ENCODE measurements at places on chromosomes 13 and 19. TPM values are rescaled to one million over a fixed set of nuclear protein-coding genes. Genes with fewer than 3 reads are reported as not detected.

Gene ZNF730
- total RNA-seq, result 5.8 TPM

Gene CEACAM8
- not detected for total RNA-seq

Gene ANKLE1
- total RNA-seq, result 19.6 TPM

Gene SERTM1
- not detected for total RNA-seq

Gene CGB2
- not detected for total RNA-seq

Gene CAB39L
- 51.9 TPM for total RNA-seq

Gene ZNF682
- 20.6 TPM for total RNA-seq

Gene TFDP1
- 89.2 TPM for total RNA-seq

DNA sequence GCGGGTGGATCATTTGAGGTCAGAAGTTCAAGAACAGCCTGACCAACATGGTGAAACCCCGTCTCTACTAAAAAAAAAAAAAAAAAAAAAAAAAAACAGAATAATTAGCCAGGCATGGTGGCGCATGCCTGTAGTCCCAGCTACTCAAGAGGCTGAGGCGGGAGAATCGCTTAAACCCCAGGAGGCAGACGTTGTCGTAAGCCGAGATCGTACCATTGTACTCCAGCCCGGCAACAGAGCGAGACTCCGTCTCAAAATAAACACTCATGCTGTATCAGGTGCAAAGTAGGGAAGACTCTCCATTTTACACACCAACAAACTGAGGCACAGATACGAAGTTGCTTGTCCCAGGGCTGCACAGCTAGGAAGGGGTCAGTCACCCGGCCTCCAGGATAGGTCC lies 15.6 kb downstream of the TLE6 start:
- DNase-seq, result no peak
- H3K27ac ChIP-seq, result no peak overlapping the region
- no peaks in the 10 kb centered on the region for H3K4me1 ChIP-seq
- no peaks in the 10 kb centered on the region for H3K36me3 ChIP-seq
- no peaks in the 10 kb centered on the region for H3K27me3 ChIP-seq
- H3K4me3 ChIP-seq, result no peak overlapping the region

GRCh38 chr13:44564936-44565335 lies 11.2 kb downstream of the TSC22D1 start:
- H3K27me3 ChIP-seq, result no peaks in the 10 kb centered on the region
- no peaks in the 10 kb centered on the region for H3K4me1 ChIP-seq
- no peak for DNase-seq
- H3K4me3 ChIP-seq, result no peak overlapping the region
- H3K36me3 ChIP-seq, result no peaks in the 10 kb centered on the region

DNA sequence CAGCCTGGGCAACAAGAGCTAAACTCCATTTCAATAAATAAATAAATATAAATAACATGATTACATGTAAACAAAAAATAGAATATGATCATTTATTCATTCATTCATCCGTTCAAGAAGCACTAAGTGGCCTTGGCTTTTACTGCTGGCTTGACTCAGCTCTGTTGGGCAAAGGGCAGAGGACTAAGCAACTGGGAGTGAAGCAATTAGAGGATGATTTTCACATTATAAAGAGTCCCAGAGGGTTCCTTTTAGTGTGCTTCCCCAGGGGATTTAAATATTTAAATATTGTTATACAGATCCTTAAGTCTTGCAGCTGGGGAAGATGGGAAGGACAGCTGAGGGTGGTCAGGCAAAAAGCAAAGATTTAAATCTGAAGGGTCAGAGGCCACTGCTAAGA lies 34.9 kb upstream of the FLT1 start:
- 0 out of 2 replicates have a peak, but pooled peaks cover 2% of the 10 kb centered on the region for H3K27me3 ChIP-seq
- peaks cover 23% of the 10 kb centered on the region for H3K4me1 ChIP-seq
- H3K27ac ChIP-seq, result no peak overlapping the region
- peak; percentile 44 for DNase-seq
- no peaks in the 10 kb centered on the region for H3K36me3 ChIP-seq

DNA sequence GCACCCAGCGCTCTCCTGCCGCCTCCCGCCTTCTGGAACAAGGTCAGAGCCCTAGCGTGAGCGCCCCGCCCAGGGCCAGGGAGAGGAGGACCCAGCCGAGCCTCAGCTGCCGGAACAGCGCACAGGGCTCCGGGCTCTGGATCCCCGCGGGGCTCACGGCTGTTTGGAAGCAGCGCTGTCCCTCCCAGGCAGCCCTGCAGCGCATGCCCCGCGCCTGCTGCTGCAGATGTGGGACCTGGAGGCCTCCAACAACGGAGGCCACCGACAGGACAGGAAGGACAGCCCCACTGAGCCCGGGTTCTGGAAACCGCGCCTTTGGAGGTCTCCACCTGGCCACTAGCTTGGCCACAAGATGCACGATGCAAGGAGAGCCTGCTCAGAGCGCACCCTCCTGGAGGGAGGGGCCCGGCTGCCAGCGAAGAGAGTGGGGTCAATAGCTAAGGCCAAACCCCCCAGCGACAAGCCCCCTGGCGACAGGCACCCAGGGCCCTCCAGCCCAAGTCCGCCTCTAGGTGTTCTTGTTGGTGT lies 12.6 kb downstream of the ZSCAN18 start:
- peak overlapping the region; percentile 25 for H3K4me3 ChIP-seq
- H3K36me3 ChIP-seq, result peaks cover 4% of the 10 kb centered on the region
- no peak for DNase-seq
- H3K4me1 ChIP-seq, result no peaks in the 10 kb centered on the region
- no peaks in the 10 kb centered on the region for H3K27me3 ChIP-seq
- no peak overlapping the region for H3K27ac ChIP-seq

DNA sequence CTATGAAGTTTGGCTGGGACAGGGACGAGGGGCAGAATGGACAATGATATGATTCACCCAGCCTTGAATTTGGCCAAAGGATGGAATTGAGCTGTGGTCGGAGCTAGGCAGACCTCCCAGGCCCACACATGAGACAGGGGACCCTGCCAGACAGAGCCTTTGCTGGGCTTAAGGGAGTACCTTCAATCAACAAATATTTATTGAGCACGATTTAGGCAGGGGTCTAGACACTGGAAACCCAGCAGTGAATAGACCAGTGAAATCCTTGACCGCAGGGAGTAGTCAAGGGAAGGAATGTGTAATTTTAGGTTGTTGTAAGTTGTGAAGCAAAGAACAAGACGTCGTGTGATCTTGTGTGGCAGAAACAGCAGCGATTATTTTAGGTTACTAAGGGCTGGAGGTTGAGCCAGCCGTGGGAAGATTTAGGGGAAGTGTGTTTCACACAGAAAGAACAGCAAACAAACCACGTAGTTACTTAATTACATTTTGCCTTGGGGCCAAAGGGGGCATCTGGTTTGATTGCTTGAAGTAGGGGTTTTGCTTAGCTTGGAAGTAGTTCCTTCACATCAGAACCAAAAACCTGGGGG lies 16.9 kb upstream of the AP1M2 start:
- H3K27ac ChIP-seq, result peak overlapping the region; percentile 91
- H3K27me3 ChIP-seq, result no peaks in the 10 kb centered on the region
- peak overlapping the region; percentile 76 for H3K4me3 ChIP-seq
- no peaks in the 10 kb centered on the region for H3K36me3 ChIP-seq
- peak; percentile 76 for DNase-seq

GRCh38 chr13:52158629-52159158 lies 703 bp downstream of the NEK3 start:
- H3K27ac ChIP-seq, result peak overlapping the region; percentile 26
- no peak for DNase-seq
- no peaks in the 10 kb centered on the region for H3K27me3 ChIP-seq

DNA sequence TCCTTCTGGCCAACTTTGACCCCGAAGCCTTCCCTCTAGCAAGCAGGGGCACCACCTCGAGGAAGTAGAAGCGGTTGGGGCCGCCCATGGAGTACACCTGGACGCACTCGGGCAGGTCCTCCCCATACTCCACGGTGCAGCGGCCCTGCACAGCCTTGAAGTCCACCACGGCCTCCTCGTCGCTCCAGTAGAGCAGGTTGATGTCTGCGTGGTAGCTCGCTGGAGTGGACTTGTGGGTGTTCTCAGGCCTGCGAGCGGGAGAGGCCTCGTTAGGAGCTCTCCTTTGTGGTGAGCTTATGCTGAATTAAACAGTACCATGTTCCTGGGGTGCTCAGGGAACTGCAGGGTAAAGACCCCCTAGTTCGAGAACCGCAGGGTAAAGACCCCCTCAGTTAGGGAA lies 22.3 kb upstream of the EIF3G start:
- H3K27me3 ChIP-seq, result no peaks in the 10 kb centered on the region
- no peak overlapping the region for H3K27ac ChIP-seq
- H3K36me3 ChIP-seq, result peaks cover 53% of the 10 kb centered on the region
- no peak for DNase-seq
- no peaks in the 10 kb centered on the region for H3K4me1 ChIP-seq

- no peak for DNase-seq
- no peaks in the 10 kb centered on the region for H3K4me1 ChIP-seq
- no peak overlapping the region for H3K27ac ChIP-seq
Measured at GRCh38 chr13:85503797-85504196, 295.4 kb downstream of the SLITRK6 start.

- H3K36me3 ChIP-seq, result no peaks in the 10 kb centered on the region
- H3K4me3 ChIP-seq, result peak overlapping the region; percentile 94
- H3K4me1 ChIP-seq, result peaks cover 23% of the 10 kb centered on the region
- no peaks in the 10 kb centered on the region for H3K27me3 ChIP-seq
- DNase-seq, result peak; percentile 94
Measured at GRCh38 chr13:113393563-113394338, 29.8 kb upstream of the GRTP1 start.

DNA sequence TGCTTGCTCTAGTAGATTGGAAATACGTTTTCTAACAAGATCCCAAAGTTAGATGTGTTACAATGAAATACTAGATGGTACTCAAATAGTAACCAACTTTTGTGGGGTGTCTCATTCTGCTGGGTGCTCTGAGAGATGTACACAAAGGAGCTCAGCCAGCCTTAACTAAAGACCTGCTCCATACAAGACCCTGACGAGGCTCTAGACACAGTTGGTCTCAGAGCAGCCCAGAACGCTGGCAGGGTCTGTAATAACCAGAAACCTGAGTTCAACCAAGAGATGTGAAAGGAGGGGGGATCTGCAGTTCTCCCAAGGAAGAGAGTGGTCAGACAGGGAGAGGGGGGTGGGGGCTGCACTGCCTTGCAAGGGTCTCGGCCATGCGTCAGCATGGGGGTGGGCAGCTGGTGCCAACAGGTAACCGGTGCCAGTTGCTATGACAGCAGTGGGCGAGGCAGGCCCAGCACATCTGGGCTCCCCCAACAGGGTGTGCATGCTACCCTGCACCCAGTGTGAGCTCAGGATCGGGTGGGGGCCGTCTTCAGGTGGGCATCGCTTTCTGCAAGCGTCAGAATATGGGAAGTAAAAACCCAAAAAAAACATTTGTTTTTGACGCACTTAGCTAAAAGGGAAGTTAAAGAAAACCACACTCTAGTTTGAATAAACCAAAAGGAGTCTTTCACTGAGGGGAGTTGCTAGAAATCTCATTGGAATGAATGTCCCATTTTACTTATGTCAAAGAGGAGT lies 68.0 kb upstream of the GPR183 start:
- peak overlapping the region; percentile 29 for H3K4me3 ChIP-seq
- H3K27ac ChIP-seq, result peak overlapping the region; percentile 71
- DNase-seq, result peak; percentile 82
- H3K4me1 ChIP-seq, result peaks cover 46% of the 10 kb centered on the region

DNA sequence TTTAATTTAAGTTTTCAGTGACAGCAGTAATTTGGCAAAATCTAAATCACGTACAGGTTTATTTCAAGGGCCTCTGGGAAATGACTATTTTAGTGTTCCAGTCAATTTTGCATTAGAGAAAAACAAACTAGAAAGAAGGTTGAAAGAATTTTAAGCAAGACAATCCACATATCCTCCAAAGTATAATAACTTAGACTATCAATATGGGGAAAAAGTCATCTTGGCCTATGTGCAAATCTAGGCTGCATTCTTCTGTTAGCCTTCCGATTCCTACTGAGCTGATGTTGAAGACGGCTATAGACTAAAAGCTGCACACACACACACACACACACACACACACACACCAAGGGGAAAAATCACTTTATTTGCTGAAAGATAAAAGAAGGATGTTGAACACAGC lies 81.3 kb downstream of the SLITRK6 start:
- H3K36me3 ChIP-seq, result no peaks in the 10 kb centered on the region
- DNase-seq, result no peak
- H3K4me3 ChIP-seq, result no peak overlapping the region
- no peak overlapping the region for H3K27ac ChIP-seq

- no peak overlapping the region for H3K27ac ChIP-seq
- no peak overlapping the region for H3K4me3 ChIP-seq
- peaks cover 10% of the 10 kb centered on the region for H3K4me1 ChIP-seq
- no peaks in the 10 kb centered on the region for H3K27me3 ChIP-seq
- peak; percentile 94 for DNase-seq
- H3K36me3 ChIP-seq, result no peaks in the 10 kb centered on the region
Measured at GRCh38 chr19:8158411-8159074, 9.2 kb upstream of the FBN3 start.

DNA sequence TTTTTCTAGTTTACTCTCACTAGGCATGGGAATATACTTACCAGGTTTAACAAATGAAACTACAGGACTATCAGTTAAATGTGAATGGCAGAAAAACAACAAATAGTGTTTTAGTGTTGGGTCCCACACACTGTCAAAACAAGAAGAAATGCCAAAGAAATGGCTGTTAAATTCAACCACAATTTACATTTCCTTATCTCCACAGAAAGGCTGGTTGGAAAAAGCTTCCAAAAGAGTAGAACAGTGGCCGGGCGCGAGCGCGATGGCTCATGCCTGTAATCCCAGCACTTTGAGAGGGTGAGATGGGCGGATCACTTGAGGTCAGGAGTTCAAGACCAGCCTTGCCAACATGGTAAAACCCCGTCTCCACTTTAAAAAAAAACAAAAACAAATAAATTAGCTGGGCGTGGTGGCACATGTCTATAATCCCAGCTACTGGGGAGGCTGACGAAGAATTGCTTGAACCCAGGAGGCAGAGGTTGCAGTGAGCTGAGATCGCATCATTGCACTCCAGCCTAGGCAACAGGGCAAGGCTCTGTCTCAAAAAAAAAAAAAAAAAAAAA lies 66.5 kb downstream of the SERP2 start:
- no peak overlapping the region for H3K27ac ChIP-seq
- no peaks in the 10 kb centered on the region for H3K36me3 ChIP-seq
- DNase-seq, result no peak
- peaks cover 23% of the 10 kb centered on the region for H3K4me1 ChIP-seq
- H3K27me3 ChIP-seq, result no peaks in the 10 kb centered on the region

GRCh38 chr13:93462151-93462550 lies 235.5 kb downstream of the GPC6 start:
- H3K27ac ChIP-seq, result no peak overlapping the region
- H3K27me3 ChIP-seq, result no peaks in the 10 kb centered on the region
- no peaks in the 10 kb centered on the region for H3K36me3 ChIP-seq
- H3K4me1 ChIP-seq, result no peaks in the 10 kb centered on the region
